Adrenal gland (tissue), 19 donors: ENCODE measurements at places on chromosomes 3 and 15. TPM values are rescaled to one million over a fixed set of nuclear protein-coding genes. Genes with fewer than 3 reads are reported as not detected.

Gene TNFAIP8L3
- 3.5 TPM for total RNA-seq

DNA sequence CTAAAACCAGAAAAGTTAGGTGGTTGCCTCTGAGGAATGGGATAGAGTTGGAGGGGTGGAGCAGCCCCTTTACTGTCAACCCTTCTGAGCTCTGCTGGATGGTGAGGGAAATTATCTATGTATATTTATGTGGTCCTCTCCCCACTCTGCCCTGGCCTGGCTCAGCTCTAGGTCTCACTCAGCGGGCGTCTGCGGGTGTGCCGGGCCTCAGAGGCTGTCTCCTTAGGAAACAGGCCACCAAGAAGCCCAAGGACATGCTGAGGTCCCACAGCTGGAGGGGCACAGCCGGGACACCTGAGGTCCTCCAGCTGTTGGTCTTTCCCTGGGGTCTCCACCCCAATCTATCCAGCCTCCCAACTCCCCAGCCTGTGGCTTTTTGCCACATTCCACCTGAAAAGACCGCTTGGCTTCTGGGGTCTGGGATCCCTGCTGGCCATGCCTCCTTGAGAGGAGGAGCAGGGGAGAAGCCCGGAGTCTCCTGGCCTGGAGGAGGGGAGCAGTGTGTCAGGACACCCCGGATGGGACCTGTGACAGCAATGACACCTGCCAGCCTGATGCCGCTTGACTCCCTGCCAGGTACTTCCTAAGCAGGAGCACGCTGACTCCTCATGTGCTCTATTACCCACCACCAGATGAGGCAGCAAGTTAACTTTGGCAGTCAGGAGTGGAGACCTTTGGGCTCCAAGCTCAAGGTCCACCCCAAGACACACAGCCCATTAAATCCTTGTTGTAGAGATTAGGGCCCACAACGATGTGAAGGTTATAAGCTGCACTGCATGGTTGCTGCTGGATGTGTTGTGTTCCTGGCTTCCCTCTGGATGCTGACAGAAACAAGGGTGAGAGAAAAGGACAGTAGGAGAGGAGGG lies at the start of gene SLC28A1:
TSS of gene SLC28A1 (plus strand) at position 747 of the 866 bp plus-strand sequence. CDS start 3,099 bp downstream, outside the sequence.
- no peak within 1 kb of the TSS for H3K27ac ChIP-seq
- no peak within 1 kb of the TSS for H3K4me3 ChIP-seq
- H3K4me1 ChIP-seq, result no peaks in the 10 kb centered on the region
- H3K27me3 ChIP-seq, result no peaks in the 10 kb centered on the region
- H3K36me3 ChIP-seq, result no peaks in the 10 kb centered on the region

GRCh38 chr15:77066971-77067690 lies 3.8 kb downstream of the TSPAN3 start:
- no peak overlapping the region for H3K27ac ChIP-seq
- H3K4me1 ChIP-seq, result peaks cover 39% of the 10 kb centered on the region
- no peak for DNase-seq

DNA sequence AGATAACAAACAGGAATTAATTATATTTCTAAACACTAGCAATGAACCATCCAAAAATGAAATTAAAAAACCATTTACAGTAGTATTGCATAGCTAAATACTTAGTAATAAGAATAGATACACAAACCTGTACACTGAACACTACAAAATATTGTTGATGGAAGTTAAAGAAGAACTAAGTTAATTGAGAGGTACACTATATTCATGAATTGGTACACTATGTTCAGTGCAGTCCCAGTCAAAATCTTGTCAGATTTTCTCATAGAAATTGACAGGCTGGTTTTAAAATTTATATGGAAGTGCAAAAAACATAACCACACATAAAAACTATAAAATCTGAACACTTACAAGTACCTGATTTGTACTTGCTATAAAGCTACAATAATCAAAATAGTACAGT lies 24.4 kb downstream of the PIK3CA start:
- H3K27me3 ChIP-seq, result no peaks in the 10 kb centered on the region
- DNase-seq, result no peak
- no peaks in the 10 kb centered on the region for H3K36me3 ChIP-seq
- H3K27ac ChIP-seq, result no peak overlapping the region

Gene GPR87
- not detected for total RNA-seq

- H3K4me3 ChIP-seq, result no peak overlapping the region
- no peak overlapping the region for H3K27ac ChIP-seq
- no peaks in the 10 kb centered on the region for H3K27me3 ChIP-seq
- H3K4me1 ChIP-seq, result no peaks in the 10 kb centered on the region
These were observed 784.0 kb downstream of the ZPLD1 start for GRCh38 chr3:103218793-103219192.

Gene RASGRP1
- 2.8 TPM for total RNA-seq

GRCh38 chr3:39142067-39142466 lies 11.3 kb downstream of the CSRNP1 start:
- H3K36me3 ChIP-seq, result peaks cover 46% of the 10 kb centered on the region
- H3K27ac ChIP-seq, result peak overlapping the region; percentile 33
- no peaks in the 10 kb centered on the region for H3K27me3 ChIP-seq
- no peak for DNase-seq
- peaks cover 47% of the 10 kb centered on the region for H3K4me1 ChIP-seq

DNA sequence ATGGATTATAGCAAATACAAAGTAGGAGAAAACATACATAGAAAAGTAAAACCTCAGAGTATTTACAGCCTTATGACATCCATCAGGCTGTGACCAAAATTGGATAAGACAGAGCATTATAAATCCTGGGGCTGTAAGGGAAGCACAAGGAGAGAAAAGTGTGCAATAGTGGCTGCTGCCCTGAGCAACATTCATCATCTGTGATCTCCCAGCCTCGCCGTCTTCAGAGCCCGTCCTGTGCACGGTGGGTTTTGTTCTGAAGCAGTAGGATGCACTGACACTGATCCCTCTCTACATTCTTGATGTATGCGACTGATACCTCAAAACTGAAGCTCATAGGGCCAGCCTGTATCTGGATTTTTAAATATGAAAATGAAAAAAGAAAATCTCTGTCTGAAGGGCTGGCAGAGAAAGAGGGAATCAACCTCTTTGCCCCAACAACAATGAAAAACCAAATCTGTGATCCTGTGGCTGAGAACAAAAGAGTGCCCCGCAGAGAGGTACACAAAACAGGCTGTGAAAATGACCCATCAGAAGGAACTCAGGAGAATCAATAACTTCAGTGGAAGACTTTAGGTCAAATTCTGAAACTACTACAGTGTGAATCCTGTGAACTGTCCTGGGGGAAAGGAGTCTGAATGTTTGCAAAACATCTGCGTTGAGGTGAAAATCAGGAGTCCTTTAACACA lies 8.2 kb upstream of the RTP4 start:
- no peaks in the 10 kb centered on the region for H3K36me3 ChIP-seq
- no peaks in the 10 kb centered on the region for H3K27me3 ChIP-seq
- no peak overlapping the region for H3K27ac ChIP-seq
- no peak for DNase-seq

DNA sequence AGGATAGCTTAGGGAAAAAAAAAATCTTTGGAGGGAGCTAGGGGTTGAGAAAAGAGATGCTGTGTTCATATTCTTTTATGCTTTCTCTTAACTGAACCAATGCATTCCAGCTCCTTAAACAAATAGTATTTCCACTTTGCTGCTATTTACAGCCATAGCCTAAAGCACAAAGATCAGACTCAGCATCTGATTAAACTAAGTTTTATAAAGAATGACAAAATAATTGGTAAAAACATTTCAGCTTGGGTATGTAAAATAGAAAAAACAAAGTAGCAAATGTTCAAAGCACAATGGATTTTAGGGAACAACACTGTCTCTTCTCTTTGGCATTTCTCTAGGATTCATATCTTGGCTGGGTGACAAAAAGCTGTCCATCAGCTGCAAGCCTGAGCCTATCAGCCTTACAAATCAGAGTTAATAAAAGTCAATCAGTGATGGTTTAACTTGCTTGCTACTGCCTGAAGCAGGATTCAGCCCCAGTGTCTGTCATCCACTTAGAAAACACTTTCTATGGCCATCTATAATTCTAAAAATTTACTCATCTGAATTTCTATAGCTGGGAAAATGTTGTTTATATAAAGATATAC lies 232.1 kb upstream of the CDIN1 start:
- H3K4me1 ChIP-seq, result no peaks in the 10 kb centered on the region
- no peak for DNase-seq
- H3K36me3 ChIP-seq, result no peaks in the 10 kb centered on the region

GRCh38 chr3:125220727-125221429 lies 8.3 kb upstream of the SLC12A8 start:
- H3K36me3 ChIP-seq, result no peaks in the 10 kb centered on the region
- no peak overlapping the region for H3K4me3 ChIP-seq

Gene PRKAR2A
- total RNA-seq, result 73.5 TPM

- no peaks in the 10 kb centered on the region for H3K27me3 ChIP-seq
- H3K36me3 ChIP-seq, result no peaks in the 10 kb centered on the region
- DNase-seq, result no peak
- no peak overlapping the region for H3K27ac ChIP-seq
- H3K4me1 ChIP-seq, result no peaks in the 10 kb centered on the region
- H3K4me3 ChIP-seq, result no peak overlapping the region
These were observed 99.2 kb downstream of the AGBL1 start for GRCh38 chr15:86178845-86179244.

GRCh38 chr15:77440378-77440999 lies 19.8 kb downstream of the HMG20A start:
- H3K36me3 ChIP-seq, result no peaks in the 10 kb centered on the region
- H3K27me3 ChIP-seq, result no peaks in the 10 kb centered on the region
- peaks cover 28% of the 10 kb centered on the region for H3K4me1 ChIP-seq
- DNase-seq, result no peak

DNA sequence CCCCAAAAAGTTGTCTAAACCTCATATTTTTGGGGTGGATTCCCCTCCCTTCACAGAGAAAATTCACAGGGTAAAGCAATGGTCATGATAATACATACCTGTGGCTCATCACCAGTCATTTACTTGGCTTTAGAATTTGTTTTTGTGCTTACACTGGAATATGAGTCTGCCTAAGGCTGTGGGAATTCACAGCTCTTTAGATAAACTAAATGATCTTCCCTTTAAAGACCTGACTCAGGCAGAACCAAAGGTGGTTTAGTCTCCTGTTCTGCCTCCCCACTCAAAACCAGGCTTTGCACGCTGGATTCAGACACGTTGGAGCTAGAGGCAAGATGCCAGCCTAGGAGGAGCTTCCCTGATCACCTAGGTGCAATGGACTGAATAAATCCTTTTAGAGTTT lies 40.3 kb upstream of the BNC1 start:
- H3K4me1 ChIP-seq, result no peaks in the 10 kb centered on the region
- DNase-seq, result no peak
- no peaks in the 10 kb centered on the region for H3K27me3 ChIP-seq
- H3K27ac ChIP-seq, result no peak overlapping the region
- no peaks in the 10 kb centered on the region for H3K36me3 ChIP-seq

GRCh38 chr15:92801774-92802464 lies 98.2 kb upstream of the CHD2 start:
- DNase-seq, result peak; percentile 61
- no peak overlapping the region for H3K27ac ChIP-seq
- no peaks in the 10 kb centered on the region for H3K27me3 ChIP-seq
- H3K4me3 ChIP-seq, result no peak overlapping the region
- H3K36me3 ChIP-seq, result no peaks in the 10 kb centered on the region

GRCh38 chr15:96578393-96578792 lies 247.9 kb downstream of the NR2F2 start:
- H3K27me3 ChIP-seq, result no peaks in the 10 kb centered on the region
- H3K27ac ChIP-seq, result no peak overlapping the region
- H3K36me3 ChIP-seq, result no peaks in the 10 kb centered on the region
- DNase-seq, result no peak
- no peak overlapping the region for H3K4me3 ChIP-seq

Gene CCRL2
- total RNA-seq, result 2.0 TPM

DNA sequence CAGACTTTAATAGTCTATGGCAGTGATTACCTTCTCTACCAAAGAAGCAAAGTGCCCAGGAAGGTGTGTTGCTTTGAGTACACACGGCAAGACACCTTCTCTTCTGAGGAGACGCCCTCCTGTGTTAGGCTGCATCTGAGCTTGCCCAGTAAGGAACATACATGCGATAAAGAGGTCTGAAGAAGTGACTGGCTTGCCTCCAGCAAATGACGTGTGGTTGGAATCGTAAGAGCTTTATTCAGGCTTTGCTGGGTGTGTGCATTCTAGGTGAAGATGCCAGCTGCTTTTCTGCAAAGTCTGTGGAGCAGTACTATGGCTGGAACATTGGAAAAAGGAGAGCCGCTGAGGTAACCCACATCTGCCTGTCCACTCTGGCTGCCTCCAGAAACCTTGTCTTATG lies 22.4 kb downstream of the MAP6D1 start:
- H3K36me3 ChIP-seq, result no peaks in the 10 kb centered on the region
- no peak overlapping the region for H3K27ac ChIP-seq
- no peak for DNase-seq
- H3K4me1 ChIP-seq, result no peaks in the 10 kb centered on the region
- no peaks in the 10 kb centered on the region for H3K27me3 ChIP-seq

GRCh38 chr15:78715930-78716329 lies 74.9 kb upstream of the CHRNB4 start:
- H3K36me3 ChIP-seq, result no peaks in the 10 kb centered on the region
- H3K27ac ChIP-seq, result no peak overlapping the region
- H3K27me3 ChIP-seq, result no peaks in the 10 kb centered on the region
- no peak for DNase-seq
- H3K4me1 ChIP-seq, result no peaks in the 10 kb centered on the region
- no peak overlapping the region for H3K4me3 ChIP-seq

DNA sequence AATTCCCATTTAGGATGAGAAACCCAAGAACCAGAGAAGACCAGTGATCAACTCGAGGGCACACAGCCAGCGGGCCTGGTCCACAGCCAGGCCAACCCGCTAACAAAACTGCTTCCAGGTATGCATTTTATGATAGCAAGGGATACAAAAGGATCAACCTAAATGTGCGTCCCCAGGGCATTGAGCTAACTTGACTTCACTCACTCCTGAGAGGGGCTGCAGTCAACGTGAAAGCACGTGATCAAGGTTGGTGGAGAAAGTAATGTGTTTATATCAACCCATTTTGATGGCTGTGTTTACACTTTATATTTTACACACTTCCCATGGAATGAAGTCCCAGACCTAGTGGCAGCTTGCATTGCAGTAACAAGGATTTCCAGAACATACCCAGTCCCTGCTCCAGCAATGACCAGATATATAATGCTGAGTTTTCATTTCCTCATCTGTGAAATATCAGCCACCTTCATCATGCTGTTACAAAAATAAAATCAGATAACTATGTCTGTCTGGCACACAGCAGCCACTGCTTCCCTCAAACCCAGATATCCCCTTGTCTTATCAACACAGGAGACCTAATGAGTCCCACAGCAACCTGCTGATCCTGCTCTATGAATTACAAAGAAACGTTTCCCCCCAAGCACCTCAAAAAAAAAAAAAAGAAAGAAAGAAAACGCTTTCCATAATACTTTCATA lies 2.0 kb downstream of the KLHL6 start:
- H3K36me3 ChIP-seq, result no peaks in the 10 kb centered on the region
- H3K27me3 ChIP-seq, result no peaks in the 10 kb centered on the region
- H3K4me1 ChIP-seq, result no peaks in the 10 kb centered on the region
- no peak overlapping the region for H3K4me3 ChIP-seq

DNA sequence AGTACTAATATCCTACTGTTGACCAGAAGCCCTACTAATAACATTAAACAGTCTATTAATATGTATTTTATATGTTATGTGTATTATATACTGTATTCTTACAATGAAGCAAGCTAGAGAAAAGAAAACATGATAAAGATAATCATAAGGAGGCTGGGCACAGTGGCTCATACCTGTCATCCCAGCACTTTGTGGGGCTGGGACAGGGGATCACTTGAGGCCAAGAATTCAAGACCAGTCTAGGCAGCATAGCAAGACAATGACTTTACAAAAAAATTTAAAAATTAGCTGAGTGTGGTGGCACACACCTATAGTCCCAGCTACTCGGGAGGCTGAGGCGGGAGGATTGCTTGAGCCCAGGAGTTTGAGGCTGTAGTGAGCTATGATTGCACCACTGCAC lies 8.9 kb upstream of the HERC1 start:
- H3K27ac ChIP-seq, result peak overlapping the region; percentile 53
- H3K27me3 ChIP-seq, result no peaks in the 10 kb centered on the region
- H3K36me3 ChIP-seq, result no peaks in the 10 kb centered on the region

GRCh38 chr3:184822081-184822480 lies 10.1 kb downstream of the VPS8 start:
- H3K4me1 ChIP-seq, result peaks cover 8% of the 10 kb centered on the region
- H3K27ac ChIP-seq, result no peak overlapping the region
- no peaks in the 10 kb centered on the region for H3K27me3 ChIP-seq
- no peak overlapping the region for H3K4me3 ChIP-seq
